ENCODE measurements at places on chromosomes 4 and X. TPM values are rescaled to one million over a fixed set of nuclear protein-coding genes. Genes with fewer than 3 reads are reported as not detected.

- H3K4me3 ChIP-seq, result no peak overlapping the region
- H3K27ac ChIP-seq, result no peak overlapping the region
- no peaks in the 10 kb centered on the region for H3K36me3 ChIP-seq
- H3K27me3 ChIP-seq, result no peaks in the 10 kb centered on the region
- DNase-seq, result no peak
Measured at GRCh38 chrX:79400623-79401022, 33.5 kb upstream of the ITM2A start.

DNA sequence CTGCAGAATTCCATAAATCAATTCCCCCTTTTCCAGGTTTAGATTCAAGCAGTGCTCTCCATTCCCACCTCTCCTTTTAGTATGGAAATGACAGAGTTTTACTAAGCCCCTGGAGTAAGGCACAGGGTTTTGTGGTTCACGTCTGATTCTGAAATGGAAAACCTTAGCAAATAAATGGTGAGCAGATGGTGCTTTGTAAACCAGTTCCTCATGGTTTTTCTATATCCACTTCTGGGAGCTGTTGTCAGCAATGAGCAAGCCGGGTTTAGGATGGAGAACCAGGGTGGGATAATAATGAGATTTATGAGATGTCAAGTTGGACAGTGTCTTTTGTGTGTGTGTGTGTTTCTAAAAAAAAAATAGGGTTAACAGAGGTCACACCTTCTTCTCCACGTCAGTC is 113.8 kb upstream of the RBPJ start:
- H3K36me3 ChIP-seq, result no peaks in the 10 kb centered on the region
- H3K27me3 ChIP-seq, result no peaks in the 10 kb centered on the region
- H3K27ac ChIP-seq, result no peak overlapping the region
- no peak overlapping the region for H3K4me3 ChIP-seq
- DNase-seq, result no peak

DNA sequence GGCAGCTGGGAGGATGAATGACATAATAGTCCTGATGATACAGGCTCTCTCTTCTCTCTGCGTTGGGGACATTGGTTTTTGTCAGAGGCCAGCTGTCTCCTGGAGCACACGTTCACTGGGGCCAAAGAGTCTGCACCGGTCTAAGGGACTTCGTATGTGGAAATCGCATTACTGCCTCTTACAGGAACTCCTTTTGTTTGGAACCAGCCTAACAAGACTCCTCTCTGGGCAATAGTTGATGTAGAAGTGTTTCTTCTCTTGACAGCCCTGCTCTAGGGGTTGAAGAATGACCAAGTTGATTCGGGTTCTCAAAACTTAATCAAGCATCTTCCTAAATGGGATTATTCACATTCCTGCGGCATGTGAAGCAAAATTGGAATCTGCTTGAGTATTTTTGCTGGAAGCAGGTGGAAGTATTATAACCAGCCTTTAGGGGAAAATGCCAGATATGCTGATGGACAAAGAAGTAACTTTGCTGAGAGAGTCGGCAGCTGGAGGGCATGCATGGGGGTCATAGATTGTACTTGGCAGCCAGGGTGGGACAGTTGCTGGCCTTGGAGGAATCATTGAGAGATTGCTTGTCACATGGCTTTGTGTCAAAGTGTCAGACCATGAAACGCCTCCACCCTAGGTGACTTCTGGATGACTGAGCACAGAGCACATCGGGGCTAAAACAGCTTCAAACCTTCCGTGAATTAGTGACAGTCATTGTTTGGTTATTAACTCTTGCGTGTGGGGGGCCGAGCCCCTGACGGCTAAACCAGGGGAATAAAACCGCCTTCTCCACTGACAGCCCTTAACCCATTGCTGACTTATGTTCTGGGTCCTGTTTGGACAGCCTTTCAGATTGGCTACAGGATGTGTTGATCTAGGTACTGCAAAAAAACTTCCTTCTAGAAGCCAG is 34.4 kb upstream of the SLC34A2 start:
- no peak overlapping the region for H3K4me3 ChIP-seq
- no peaks in the 10 kb centered on the region for H3K27me3 ChIP-seq
- H3K27ac ChIP-seq, result no peak overlapping the region
- H3K36me3 ChIP-seq, result no peaks in the 10 kb centered on the region
- H3K4me1 ChIP-seq, result no peaks in the 10 kb centered on the region

GRCh38 chr4:137467537-137467936 is 64.8 kb downstream of the PCDH18 start:
- no peak for DNase-seq
- no peaks in the 10 kb centered on the region for H3K36me3 ChIP-seq
- H3K4me1 ChIP-seq, result no peaks in the 10 kb centered on the region
- H3K4me3 ChIP-seq, result no peak overlapping the region
- no peaks in the 10 kb centered on the region for H3K27me3 ChIP-seq
- H3K27ac ChIP-seq, result no peak overlapping the region

- H3K36me3 ChIP-seq, result no peaks in the 10 kb centered on the region
- H3K27me3 ChIP-seq, result no peaks in the 10 kb centered on the region
- H3K4me3 ChIP-seq, result no peak overlapping the region
- no peak for DNase-seq
- no peaks in the 10 kb centered on the region for H3K4me1 ChIP-seq
Measured at GRCh38 chrX:69256291-69256565, 91.0 kb upstream of the PJA1 start.

Gene SSX2
- not detected for total RNA-seq

Gene AWAT2
- not detected for total RNA-seq

DNA sequence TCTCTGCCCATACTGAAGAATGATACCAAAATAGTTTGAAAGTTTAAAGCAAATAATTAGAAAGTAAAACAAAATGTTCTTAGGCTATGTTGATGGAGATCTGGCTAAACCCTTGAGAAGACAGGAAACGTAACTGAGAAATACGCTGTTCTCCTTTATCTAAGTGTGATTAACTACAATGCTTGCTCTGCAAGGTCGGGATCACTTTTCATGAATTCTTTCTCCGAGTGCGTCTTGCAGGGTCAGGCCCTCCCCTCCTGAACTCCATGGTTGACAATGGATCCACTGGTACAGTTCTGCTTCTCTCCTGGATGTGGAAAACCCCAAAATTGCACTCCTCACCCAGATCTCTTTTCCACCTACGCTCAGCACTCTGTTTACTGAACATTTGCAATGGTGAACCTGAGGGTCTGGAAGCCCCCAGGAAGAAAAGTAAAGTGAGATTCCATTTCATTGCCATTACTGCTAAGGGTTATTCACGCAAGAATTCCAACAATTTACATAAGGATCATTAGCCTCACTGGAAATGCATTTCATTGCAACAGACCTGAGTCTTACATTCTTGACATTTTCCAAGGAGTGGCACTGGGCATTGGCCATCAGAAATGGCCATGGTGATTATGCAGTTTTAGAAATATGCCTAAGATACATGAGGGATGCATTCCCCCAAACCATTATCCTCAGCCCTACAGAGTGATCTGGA is 24.6 kb upstream of the WWC2 start:
- H3K4me3 ChIP-seq, result no peak overlapping the region
- no peak overlapping the region for H3K27ac ChIP-seq
- no peaks in the 10 kb centered on the region for H3K27me3 ChIP-seq
- H3K36me3 ChIP-seq, result no peaks in the 10 kb centered on the region

GRCh38 chr4:110544594-110544993 is 68.6 kb downstream of the ENPEP start:
- no peak overlapping the region for H3K27ac ChIP-seq
- H3K36me3 ChIP-seq, result no peaks in the 10 kb centered on the region
- no peak for DNase-seq
- H3K4me1 ChIP-seq, result no peaks in the 10 kb centered on the region

Gene ALAS2
- total RNA-seq, result not detected

DNA sequence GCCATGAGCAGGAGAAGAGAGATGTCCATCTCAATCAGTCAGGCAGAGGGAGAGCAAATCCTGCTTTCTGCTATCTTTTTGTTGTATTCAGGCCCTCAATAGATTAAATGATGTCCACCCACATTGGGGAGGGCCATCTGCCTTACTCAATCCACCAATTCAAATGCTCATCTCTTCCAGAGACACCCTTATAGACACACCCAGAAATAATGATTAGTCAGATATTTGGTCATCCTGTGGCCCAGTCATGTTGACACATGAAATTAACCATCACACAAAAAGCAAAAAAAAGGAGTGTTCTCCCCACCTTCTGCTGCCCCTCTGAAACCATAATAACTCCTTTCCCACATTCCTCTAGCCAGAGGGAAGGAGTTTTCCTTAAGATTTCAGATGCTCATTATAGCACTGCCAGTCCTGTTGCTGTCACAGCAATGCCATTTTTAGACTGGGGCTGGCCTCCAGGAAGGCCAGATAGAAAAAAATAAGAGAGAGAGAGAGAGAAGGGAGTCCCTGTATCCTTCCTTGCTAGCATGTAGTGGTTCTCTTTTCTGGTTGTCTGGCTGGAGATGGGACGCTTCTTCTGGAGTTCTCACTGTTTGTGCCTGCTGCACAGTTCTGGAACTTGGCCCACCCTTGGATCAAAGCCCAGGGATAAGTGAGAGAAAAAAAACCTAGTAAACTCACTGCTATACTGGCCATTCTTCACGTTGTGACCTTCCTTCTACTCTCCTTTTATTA is 177.7 kb downstream of the RBM46 start:
- no peak overlapping the region for H3K27ac ChIP-seq
- H3K27me3 ChIP-seq, result no peaks in the 10 kb centered on the region
- no peaks in the 10 kb centered on the region for H3K36me3 ChIP-seq
- no peak overlapping the region for H3K4me3 ChIP-seq

- H3K4me1 ChIP-seq, result peaks cover 42% of the 10 kb centered on the region
- H3K36me3 ChIP-seq, result peaks cover 11% of the 10 kb centered on the region
- H3K27me3 ChIP-seq, result no peaks in the 10 kb centered on the region
- DNase-seq, result peak; percentile 63
- H3K27ac ChIP-seq, result no peak overlapping the region
Measured at GRCh38 chrX:154712781-154713740, 37.8 kb downstream of the GAB3 start.

DNA sequence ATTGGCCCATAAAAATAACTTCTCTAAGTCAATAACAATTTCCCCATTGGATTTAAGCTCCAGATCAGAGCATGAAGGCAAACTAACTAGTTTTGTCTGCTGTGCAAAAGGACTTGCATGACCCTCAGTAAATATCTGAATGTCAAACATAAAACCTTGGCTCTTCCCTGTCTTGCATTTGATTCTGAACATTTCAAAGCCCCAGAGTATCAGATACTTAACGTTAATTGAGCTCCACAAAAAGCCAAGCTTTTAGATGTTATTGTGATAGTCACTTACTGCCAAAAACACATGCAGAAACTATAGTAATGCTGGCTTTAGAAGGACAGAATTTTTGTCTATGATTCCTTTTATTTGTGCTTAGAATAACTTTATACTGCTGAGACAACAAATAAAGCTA is 664.2 kb downstream of the ADGRL3 start:
- H3K4me3 ChIP-seq, result no peak overlapping the region
- H3K27me3 ChIP-seq, result no peaks in the 10 kb centered on the region
- no peaks in the 10 kb centered on the region for H3K36me3 ChIP-seq
- no peaks in the 10 kb centered on the region for H3K4me1 ChIP-seq
- no peak overlapping the region for H3K27ac ChIP-seq
- no peak for DNase-seq

Gene SLC25A53
- total RNA-seq, result 8.5 TPM

Gene PGRMC1
- 47.4 TPM for total RNA-seq

Gene PRDM8
- 12.7 TPM for total RNA-seq

Gene FGD1
- not detected for total RNA-seq

Gene LANCL3
- total RNA-seq, result 0.49 TPM

Gene RBMX2
- total RNA-seq, result 29.2 TPM

Gene NUDT10
- total RNA-seq, result 1.2 TPM

Gene DCAF4L1
- 0.33 TPM for total RNA-seq

DNA sequence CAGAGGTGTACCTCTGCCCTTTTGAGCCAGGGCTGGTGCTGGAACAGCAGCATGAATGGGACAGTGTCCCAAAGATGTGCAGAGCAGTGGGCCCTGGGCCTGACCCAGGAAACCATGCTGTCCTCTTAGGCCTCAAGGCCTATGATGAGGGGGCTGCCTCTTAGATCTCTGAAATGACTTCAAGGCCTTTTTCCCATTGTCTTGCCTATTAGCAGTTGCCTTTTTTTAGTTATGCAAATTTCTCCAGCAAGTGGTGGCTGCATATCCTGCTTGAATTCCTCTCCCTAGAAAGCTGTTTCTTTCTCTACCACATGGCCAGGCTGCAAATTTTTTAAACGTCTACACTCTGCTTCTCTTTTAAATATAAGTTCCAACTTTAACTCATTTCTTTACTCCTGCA is 160.3 kb downstream of the CFAP299 start:
- H3K36me3 ChIP-seq, result no peaks in the 10 kb centered on the region
- peaks cover 63% of the 10 kb centered on the region for H3K4me1 ChIP-seq
- DNase-seq, result no peak
- no peak overlapping the region for H3K4me3 ChIP-seq

- no peak overlapping the region for H3K4me3 ChIP-seq
- H3K27me3 ChIP-seq, result peaks cover under 1% of the 10 kb centered on the region
- H3K36me3 ChIP-seq, result no peaks in the 10 kb centered on the region
- H3K4me1 ChIP-seq, result no peaks in the 10 kb centered on the region
- no peak overlapping the region for H3K27ac ChIP-seq
- no peak for DNase-seq
Measured at GRCh38 chr4:2427383-2428334, 8.9 kb downstream of the CFAP99 start.

Gene CCDC149
- total RNA-seq, result 0.28 TPM

DNA sequence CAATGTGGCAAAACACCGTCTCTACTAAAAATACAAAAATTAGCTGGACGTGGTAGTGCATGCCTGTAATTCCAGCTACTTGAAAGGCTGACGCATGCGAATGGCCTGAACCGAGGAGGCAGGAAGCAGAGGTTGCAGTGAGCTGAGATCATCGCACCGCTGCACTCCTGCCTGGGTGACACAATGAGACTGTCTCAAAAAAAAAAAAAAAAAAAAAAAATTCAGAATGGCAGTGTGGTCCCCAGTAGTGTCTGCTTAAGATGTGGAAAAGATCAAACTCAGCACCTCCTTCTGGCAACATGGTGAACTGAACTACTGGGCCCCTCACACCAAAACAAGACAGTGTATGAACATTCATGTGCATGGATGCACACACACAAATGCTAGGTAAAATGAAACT is 32.2 kb downstream of the SMS start:
- H3K27ac ChIP-seq, result no peak overlapping the region
- H3K36me3 ChIP-seq, result no peaks in the 10 kb centered on the region
- no peak overlapping the region for H3K4me3 ChIP-seq
- H3K27me3 ChIP-seq, result no peaks in the 10 kb centered on the region
- H3K4me1 ChIP-seq, result peaks cover 16% of the 10 kb centered on the region

- H3K4me1 ChIP-seq, result peaks cover 21% of the 10 kb centered on the region
- no peaks in the 10 kb centered on the region for H3K27me3 ChIP-seq
- no peak overlapping the region for H3K4me3 ChIP-seq
- no peaks in the 10 kb centered on the region for H3K36me3 ChIP-seq
- DNase-seq, result no peak
- no peak overlapping the region for H3K27ac ChIP-seq
Measured at GRCh38 chrX:21947671-21948070, 7.2 kb downstream of the SMS start.

- no peaks in the 10 kb centered on the region for H3K27me3 ChIP-seq
- no peaks in the 10 kb centered on the region for H3K4me1 ChIP-seq
- H3K27ac ChIP-seq, result no peak overlapping the region
- no peak for DNase-seq
Measured at GRCh38 chr4:129218897-129219296, 122.9 kb downstream of the C4orf33 start.

Measured in CD8-positive, alpha-beta memory T cell (primary cell).